ENCODE measurements at places on chromosomes 7 and 10. TPM values are rescaled to one million over a fixed set of nuclear protein-coding genes. Genes with fewer than 3 reads are reported as not detected.
A peak's percentile ranks its signal among the peaks of the same experiment; 100 is the strongest.

Gene CAMK2B
- polyA plus RNA-seq = 2.2 TPM

Gene NCF1
- 1.6 TPM for polyA plus RNA-seq

Gene TSPAN12
- 192 TPM for polyA plus RNA-seq

Gene GAD2
- 3.3 TPM for polyA plus RNA-seq

Gene CALML5
- polyA plus RNA-seq = not detected

Gene PRKAR2B
- 48.8 TPM for polyA plus RNA-seq

Gene TRIM73
- 2.9 TPM for polyA plus RNA-seq

Gene OPN1SW
- polyA plus RNA-seq = 1.1 TPM

Gene LIPK
- not detected for polyA plus RNA-seq

Gene FAM25C
- polyA plus RNA-seq = not detected

Gene FAM241B
- 11.6 TPM for polyA plus RNA-seq

Gene CPED1
- 48.9 TPM for polyA plus RNA-seq

Gene MINDY4
- 11.0 TPM for polyA plus RNA-seq

Gene CHST12
- polyA plus RNA-seq = 9.4 TPM

Gene OR6V1
- not detected for polyA plus RNA-seq

DNA sequence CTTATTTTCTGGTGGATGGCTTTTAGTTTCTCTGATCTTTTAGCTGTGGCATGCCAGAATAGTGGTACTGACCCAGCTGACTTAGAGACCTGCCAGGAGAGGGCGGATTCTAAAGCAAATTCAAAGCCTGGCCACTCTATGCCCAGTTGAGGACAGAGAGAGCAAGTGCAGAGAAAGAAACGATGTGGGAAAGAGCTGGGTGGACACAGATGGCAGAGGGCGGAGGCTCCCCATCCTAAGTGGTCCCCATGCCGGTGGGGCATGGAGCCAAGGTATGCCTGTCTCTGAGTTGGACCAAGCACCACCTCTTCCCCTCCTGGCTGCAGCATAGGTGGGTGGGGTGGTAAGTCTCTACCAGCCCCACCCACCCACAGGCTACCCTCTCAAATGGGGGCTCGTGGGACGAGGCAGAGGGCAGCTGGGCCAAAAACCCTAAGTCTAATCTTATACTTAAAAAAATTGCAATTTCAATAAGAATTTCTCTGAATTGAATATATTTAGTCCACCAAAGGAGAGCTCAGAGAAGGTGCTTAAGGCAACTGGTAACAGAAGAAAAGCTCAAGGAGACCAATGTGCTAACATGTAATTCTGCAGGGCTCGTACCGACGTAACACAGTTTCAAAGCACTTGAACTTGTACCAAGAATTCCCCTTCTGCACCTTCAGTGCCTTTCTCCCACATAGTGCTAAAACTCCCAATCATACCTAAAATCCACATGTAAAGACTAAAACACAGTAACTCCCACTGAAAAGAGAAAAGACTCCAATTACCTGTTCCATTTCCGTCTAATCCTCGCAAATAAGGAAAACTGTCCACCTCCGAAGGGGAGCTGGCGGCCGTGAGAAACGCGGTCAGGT is 85.7 kb upstream of the NMT2 start:
- DNase-seq = no peak

DNA sequence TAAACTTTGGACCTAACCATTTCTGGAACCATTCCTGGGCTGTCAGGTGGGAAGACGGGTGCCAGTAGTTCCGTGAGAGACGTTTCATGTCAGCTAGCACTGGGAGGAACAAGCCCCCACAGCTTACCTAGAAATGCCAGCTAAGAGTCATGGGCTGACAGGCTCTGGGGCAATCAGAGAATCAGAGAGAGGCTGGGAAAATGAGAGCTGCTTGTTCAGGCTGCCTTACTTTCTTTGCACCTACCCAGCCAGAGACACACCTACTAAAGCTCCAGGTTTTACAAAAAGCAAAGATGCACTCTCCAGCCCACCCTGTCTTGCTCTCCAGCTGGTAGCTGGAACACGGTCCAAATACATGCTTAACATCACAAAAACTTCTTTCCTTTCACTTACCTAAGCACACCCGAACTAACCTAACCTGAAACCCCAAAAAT is 688 bp downstream of the PTN start:
- DNase-seq = no peak

GRCh38 chr10:100346351-100346764 is 675 bp upstream of the SCD start:
- DNase-seq = no peak

DNA sequence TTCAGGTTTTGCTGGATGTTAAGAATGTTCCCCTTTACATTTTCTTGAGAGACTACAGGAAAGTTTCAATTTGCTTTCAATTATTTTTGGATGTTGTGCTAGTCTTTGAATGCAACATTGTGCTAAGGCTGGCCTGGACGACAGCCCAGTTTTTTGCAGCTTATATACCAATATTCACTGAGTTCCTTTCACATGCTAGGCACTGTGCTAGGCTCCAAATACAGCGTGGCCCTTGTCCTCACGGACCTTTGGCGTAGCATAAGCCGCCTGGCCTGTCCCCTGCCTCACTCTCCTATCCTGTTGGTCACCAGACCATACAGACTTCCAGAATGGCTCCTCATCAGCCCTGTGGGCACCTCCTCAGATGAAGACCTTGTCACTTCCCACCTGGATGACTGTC is 19.5 kb upstream of the HSPA12A start:
- no peak for DNase-seq

DNA sequence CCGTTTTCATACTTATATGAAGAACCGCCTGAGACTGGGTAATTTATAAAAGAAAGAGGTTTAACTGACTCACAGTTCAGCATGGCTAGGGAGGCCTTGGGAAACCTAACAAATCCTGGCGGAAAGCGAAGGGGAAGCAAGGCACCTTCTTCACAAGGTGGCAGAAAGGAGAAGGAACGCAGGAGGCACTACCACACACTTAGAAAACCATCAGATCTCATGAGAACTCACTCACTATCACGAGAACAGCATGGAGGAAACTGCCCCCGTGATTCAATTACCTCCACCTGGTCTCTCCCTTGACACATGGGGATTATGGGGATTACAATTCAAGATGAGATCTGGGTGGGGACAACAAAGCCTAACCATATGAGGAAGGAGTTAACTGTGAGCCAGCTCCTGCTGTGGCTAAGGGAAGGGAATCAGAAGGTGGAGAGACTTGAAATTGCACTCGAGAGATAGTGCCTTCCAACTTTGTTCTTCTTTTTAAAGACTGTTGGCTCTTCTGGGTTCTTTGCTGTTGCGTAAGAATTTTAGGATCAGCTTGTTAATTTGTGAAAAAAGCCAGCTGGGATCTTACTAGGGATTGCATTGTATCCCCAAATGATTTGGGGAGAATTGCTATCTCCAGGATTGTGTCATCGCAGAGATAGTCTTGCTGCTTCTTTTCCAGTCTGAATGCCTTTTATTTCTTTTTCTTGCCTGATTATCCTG is 21.0 kb downstream of the OPTN start:
- DNase-seq = no peak

GRCh38 chr7:10101351-10101750 is 872.3 kb upstream of the PHF14 start:
- DNase-seq = no peak

DNA sequence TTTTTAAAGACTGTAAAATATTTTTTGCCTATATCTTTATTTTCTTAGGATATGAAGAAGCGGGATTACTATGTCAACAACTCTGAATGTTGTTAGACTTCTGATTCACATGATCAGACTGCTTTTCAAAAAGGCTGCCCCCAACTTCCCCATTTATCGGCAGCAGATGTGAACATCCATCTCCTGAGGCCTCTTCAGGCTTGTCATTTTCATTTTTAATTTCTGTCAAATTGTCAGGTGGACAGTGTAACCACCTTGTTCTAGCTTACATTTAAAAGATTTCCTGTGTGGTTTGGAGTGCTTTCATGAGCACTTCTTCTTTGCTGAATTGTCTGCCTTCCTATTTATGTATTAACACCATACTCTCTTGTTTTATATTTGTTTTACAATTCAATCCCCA is 78.8 kb upstream of the GSDME start:
- no peak for DNase-seq

GRCh38 chr7:55086413-55087201 is 67.8 kb downstream of the EGFR start:
- peak; percentile 60 for DNase-seq

- no peak for DNase-seq
Measured at GRCh38 chr7:100483090-100483721, 521 bp upstream of the NYAP1 start.

GRCh38 chr10:46263831-46264268 is 22.9 kb upstream of the ANTXRL start:
- DNase-seq = no peak

- no peak for DNase-seq
Measured at GRCh38 chr10:44068716-44069482, 316.0 kb downstream of the CXCL12 start.

GRCh38 chr7:610531-611280 is 91.1 kb upstream of the PDGFA start:
- DNase-seq = no peak

DNA sequence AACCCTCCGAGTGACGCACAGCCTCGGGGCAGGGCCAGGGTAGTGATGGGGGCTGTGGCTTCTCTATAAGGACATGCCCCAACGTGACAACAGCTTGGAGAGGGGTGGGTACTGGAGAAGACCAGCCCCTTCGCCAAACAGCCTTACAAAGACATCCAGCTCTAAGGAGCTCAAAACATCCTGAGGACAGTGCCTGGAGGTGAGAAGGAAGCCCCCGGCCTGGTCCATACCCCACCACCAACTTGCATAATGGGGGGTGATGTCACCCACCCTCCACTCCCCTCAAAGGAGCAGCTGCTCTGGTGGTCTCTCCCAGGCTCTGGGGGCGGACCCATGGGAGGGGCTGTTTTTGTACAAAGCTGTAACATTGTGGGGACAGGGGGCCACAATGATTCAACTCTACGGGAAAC is 15.1 kb downstream of the PRSS2 start:
- no peak for DNase-seq

DNA sequence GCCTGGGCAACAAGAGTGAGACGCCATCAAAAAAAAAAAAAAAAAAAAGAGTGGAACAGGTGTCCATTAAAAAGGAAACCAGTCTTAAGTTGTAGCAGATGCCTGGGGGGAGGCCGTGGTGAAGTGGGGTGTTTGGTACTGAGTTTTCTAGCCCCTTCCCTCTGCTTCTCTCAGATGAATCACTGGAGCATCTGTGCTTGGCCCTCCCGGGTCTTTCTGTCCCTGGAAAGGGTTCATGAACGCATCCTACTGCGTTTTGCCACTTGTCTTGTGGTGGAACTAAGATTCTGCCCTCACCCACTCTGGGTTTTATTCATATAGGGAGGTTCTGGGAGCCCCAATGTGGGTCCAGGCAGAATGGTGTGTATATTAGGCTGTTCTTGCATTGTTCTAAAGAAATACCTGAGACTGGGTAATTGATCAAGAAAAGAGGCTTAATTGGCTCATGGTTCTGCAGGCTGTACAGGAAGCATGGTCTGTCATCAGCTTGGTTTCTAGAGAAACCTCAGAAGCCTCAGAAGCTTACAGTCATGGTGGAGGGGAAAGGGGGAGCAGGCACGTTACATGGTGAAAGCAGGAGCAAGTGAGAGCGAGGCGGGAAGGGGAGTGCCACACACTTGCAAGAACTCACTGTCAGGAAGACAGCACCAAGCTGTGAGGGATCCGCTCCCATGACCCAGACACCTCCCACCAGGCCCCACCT is 63.5 kb downstream of the CAMK1D start:
- DNase-seq = no peak

DNA sequence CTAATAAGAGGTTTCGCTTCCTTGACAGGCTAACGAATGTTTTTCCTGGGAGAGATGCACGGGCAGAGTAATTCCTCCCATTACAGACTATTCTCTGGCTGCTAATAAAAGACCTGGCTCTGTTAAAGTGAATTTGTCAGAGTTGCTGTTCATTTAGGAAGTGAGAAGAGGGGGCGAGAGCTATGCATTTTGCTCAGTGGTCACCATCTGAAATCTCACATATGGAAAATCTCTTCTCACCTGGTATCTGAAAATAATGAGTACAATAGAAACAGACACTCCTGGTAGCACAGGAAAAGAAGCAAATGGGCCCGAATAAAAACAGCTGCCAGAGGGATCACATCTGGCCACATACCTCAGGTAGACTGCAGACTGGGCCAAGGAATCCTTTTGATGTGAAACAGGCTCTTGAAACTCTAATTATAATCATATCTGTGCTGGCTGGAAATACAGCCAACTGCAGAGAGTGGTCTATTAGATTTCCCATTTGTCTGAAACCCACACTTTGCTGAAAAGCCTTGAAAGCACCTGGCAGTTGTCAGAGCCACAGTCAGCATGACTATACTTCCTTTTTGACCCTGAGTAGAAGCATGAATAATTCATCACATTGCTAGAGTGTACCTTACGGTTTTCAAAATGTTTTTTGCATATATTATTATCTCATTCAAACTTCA is 33.6 kb downstream of the AOAH start:
- DNase-seq = no peak

GRCh38 chr7:158777793-158778192 is 51.5 kb downstream of the ESYT2 start:
- no peak for DNase-seq

DNA sequence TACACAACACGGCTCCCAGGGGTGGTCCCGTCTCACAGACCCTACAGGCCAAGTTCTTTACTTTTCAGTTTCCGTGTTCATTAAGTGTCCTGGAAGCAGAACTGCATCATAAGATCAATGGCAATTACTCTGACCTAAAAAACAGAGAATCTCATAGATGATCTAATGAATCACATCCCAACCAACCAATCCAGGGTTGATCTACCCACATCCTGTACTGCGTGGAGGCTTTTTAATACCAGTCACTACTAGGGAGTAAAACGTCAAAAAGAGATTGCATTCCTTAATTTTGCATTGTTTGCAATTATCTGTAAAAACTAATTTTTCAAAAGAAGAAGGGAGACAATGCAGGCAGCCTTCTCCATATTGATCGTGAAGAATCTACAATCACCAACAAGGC is 72.6 kb downstream of the PARD3 start:
- no peak for DNase-seq

DNA sequence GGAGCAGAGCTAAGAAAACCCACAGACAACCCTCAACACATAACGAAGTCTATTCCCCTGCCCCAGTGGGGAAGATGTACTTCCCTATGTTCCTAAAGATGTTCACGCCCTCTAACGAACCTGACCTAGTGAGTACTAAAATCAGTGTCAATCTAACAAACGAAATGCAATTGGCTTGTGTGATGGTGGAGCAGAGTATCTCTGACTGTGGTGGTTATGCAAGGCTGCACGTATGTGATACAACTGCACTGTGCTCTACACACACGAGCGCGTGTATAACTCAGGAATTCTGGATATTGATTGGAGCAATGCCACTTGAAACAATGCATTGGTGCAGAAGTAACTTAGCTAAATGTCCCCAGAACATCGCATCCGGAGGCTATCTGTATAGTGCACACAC is 1.3 kb downstream of the ANKRD16 start:
- DNase-seq = no peak

GRCh38 chr10:34046506-34047034 is 712.1 kb upstream of the NRP1 start:
- DNase-seq = no peak

GRCh38 chr10:88702848-88703597 is 3.0 kb upstream of the LIPK start:
- peak; percentile 13 for DNase-seq

DNA sequence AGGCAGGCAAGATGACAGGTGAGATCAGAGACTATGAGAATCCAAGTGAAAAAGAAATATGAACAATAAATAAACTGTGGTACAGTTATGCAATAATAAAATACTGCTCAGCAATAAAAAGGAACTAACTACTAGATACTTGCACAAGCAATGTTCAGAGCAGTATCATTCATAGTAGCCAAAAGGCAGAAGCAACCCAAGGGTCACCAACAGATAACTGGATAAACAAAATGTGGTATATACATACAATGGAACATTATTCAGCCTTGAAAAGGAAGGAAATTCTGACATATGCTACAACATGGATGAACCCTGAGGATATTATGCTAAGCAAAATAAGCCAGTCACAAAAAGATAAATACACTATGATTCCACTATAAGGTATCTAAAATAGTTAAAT is 76.9 kb upstream of the KCNIP2 start:
- no peak for DNase-seq

All from right renal pelvis (tissue), 4 donors.